ENCODE measurements at places on chromosomes 3 and 15.

- no peak for DNase-seq
Observed at GRCh38 chr15:64619880-64620839, 155.2 kb downstream of the RBPMS2 start.

GRCh38 chr3:20905210-20905805 lies 719.3 kb upstream of the SGO1 start:
- DNase-seq, result no peak

DNA sequence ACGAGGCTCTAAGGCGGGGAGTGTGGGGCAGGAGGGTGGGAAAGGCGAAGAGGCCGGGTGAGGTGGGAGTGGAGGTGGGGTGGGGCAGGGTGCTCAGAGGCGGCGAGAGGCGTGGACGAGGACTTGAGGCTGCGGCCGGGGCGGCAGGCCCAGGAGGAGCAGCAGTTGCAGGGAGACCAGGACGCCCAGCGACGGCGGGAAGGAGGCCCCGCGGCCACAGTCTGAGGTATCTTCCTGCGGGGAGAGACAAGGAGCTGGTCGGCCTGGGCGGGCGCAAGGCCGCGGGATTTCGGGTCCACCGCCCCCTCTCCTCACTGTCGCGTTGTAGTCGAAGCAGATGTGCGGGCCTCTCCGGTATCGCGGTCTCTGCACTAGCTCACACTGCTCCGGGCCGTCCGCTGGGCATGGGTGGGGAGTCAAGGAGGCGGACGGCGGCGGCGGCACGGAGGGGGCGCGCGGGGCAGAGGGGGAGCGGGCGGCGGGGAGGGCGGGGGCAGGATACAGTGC lies 5.3 kb upstream of the TMEM115 start:
- no peak for DNase-seq

GRCh38 chr3:90091549-90091948 lies 984.1 kb downstream of the EPHA3 start:
- peak; percentile 15 for DNase-seq

DNA sequence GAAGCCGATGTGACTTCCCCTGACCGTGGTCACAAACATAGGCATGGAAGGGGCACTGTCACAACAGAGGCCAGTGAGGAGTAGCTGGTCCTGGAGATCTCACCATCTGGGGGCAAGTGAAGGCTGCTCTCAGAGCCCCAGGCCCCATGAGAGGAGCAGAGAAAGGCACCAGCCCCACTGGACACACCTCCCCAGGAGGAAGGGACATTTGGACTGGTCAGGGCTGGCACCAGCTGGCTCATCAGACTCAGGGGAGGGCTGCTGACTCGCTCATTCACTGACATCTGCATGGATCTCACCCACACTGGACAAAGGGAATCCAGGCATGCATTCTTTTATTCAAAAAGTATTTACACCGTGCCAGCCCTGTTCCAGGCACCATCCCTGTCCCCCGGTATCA lies 26.8 kb downstream of the ESYT3 start:
- DNase-seq, result no peak

- peak; percentile 96 for DNase-seq
Observed at GRCh38 chr15:40593588-40594428, at the start of gene KNL1. KNL1 (plus strand) TSS chr15:40594249; CDS start chr15:40602932, 8,683 bp downstream.

GRCh38 chr3:130950641-130951040 lies 56.8 kb downstream of the ATP2C1 start:
- no peak for DNase-seq

DNA sequence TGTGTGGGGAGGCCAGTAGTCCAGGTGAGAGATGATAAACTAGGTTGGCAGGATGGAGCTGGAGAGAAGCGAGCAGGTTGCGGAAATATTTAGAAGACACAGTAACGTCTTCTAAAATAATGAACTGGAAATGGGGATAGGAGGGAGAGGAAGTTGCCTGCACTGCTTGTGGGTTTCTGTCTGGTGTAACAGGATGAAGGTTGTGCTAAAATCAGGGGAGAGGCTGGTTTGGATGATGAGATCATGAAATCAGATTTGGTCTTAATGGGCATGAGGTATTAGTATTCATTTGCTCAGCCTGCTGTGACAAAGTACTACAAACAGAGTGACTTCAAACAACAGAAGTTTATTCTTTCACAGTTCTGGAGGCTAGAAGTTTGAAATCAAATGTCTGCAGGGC lies 32.1 kb upstream of the TNFAIP8L3 start:
- peak; percentile 45 for DNase-seq

GRCh38 chr15:43105077-43105736 lies 631 bp downstream of the UBR1 start:
- peak; percentile 22 for DNase-seq

DNA sequence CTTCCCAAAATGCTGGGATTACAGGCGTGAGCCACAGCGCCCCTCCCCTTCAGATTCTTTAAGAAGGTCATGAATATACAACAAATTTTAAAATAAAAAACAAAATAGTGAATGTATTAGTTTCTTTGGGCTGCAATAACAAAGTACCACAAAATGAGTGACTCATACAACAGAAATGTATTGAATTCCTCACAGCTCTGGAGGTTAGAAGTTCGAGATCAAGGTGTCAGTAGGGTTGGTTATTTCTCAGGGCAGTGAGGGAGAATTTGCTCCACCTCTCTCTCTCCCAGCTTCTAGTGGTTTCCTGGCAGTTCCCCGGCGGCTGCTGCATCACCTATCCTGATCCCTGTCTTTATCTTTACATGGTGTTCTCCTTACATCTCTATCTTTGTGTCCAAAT lies 804.0 kb downstream of the ROBO1 start:
- DNase-seq, result no peak

DNA sequence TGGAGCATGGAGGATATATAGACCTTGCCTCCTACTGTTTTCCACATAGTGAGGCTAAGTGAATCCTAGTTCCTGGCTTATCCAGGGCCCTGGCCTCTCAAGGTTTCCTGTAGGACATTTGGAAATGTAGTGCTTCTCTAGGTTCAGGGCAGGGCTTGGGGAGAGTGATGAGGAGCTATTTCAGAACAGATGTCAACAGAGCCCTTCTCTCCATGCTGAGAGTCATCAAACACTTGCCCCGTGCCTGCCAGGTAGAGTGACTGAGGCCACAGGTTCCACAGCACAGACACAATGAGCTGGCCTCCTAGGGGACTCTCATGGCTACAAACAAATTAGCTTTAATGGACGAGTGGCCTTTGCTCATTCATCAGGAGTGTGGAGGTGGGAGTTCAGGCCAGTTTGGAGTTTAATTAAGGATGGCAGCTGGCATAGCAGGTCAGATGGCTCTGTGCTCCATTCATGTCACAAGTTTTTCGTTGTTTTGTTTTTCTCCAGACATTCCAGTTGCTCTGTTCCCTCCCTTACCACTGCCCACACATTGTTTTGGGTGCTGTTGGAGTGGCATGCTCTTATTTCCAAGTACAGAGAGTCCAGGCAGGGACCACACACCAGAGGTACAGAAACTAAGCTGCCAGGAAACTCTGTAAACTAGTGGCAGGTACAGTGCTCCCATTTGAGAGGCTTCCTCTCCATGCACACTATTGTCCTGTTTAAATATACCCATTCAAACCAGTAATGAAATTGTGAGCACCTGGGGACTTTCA lies 189.8 kb downstream of the RYR3 start:
- no peak for DNase-seq

GRCh38 chr3:67294341-67294740 lies 296.2 kb downstream of the KBTBD8 start:
- no peak for DNase-seq

DNA sequence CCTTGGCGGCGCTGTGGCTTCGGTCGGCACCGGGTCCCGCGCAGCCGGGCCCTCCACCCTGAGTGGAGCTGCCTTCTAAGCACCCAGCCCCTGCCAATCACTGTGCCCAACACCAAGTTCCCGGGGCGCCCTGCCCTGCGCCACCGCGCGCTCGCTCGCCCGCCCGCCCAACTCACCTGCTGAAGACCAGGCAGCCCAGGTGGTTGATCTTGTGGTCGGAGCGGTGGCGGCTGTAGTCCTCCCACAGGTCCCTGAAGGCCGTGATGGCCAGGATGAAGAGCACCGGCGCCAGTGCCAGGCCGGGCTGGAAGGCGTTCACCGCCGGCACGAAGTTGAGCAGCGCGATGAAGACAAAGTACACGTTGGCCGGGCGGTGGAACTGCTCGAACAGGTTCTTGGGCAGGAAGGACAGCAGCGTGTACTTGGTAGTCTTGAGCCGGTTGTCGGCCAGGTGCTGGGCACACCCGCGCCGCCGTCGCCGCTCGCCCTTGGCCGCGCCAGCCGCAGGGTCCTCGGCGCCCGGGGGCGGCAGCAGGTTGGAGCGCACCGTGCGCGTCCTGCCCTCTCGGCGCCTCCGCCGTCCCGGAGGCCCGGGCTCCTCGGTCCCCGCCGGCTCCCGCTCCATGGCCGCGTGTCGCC lies 536 bp downstream of the ATP10A start:
- no peak for DNase-seq

DNA sequence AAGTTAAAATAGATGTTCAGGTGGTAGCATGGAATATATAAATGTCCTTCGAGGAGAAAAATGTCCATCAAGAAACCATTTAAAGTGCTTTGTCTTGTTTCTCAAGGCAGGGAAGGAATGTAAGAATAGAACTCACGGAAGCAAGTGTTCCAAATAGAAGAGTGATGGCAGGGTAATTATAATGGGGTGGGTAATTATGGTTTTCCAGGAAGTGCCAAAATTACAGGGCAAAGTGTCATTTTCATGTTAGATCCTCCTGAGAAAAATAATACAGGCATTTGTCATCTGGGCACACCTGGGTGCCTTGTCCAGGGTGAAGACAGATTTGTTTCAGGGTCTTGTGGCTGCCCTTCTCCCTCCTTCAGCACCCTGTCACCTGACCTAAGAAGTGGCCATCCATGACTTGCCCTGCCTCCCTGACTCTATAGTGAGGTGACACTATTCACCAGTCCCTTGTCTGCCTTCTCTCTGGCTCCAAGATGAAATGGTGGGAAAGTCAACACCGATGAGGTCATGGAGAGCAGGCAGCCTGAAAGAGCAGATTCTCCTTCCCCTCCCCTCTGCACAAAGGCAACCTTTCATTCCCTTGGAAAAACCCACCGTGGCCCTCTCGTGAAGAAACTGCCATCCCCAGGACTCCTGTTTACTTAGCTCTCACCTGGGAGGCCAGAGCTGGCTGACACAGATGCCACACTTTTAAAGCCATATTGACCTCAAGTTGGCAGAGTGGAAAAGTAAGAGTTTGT lies 45.1 kb upstream of the AMOTL2 start:
- DNase-seq, result no peak

DNA sequence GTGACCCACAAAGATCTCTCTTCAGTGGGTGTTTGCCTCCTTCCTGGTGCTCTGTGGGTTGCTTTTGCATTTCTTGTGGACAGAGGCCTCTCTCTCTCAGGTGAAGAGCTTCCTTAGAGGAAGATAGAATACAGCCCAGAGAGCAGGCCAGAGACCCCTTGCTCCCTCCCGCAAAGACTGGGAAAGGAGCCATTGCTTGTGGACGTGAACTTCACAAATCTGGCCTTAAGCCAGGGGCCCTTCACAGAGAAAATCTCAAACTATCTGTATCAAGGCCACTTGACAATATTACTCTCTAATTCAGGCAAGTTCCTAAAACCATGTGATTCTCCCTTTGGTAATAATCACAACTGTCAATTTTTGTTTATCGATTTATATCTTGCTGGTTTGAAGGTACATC lies 30.4 kb upstream of the CLK3 start:
- no peak for DNase-seq

GRCh38 chr15:99202176-99202552 lies 47.2 kb downstream of the TTC23 start:
- DNase-seq, result no peak

GRCh38 chr3:66411961-66412887 lies 88.6 kb downstream of the LRIG1 start:
- DNase-seq, result no peak

- no peak for DNase-seq
Observed at GRCh38 chr3:168517249-168518071, 421.7 kb upstream of the GOLIM4 start.

DNA sequence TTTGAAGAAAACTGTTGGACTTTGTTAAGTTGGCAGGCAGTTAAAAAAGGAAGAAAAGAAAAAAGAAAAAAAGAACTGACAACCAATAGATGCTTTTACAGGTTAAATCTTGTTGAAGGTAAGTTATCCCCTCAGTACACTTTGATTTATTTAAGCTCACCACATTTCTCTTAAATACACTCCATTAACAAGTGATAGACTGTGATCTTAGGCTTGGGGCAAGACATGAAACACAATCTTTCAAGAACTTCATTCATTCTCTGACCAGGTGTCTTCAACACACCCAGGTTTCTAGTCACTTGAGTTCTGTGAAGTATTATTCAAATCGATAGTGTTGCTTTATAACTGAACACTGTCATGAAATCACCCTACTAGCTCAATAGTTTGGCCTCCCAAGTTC lies 751.9 kb downstream of the ROBO1 start:
- no peak for DNase-seq

- DNase-seq, result no peak
Observed at GRCh38 chr3:177084616-177085015, 112.7 kb downstream of the TBL1XR1 start.

DNA sequence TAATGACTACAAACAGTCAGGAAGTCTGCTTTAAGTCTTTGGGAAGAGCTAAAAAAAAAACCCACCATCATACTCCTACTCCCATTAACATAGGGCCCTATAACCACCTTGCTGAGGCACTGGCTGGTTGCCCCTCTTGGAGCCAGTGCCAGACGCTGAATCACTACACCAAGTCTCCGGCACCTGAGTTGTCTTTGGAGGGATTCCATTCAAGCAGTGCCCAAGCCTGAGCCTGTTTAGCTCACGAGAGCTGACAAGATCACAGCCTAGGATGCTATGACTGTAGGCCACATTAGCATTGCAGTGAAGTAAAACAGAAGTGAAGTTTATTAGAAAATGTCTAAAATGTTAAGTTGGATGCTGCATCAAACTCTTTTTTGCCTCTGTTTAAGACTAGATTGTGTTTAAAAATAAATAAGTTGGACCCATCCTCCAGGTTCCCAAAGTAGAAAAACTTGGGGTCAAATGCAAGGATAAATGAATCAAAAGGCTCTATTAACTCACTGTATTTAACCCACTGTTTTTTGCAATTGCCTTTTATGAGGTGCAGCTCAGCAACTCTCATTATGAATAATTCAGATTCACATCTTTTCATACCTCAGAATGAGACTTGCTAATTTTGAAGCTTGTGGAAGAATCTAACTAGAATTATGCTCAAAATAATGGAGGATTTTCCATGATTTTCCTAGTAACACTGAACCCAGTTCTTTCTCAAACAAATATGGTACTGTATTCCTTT lies 461.9 kb downstream of the FOXP1 start:
- DNase-seq, result no peak

DNA sequence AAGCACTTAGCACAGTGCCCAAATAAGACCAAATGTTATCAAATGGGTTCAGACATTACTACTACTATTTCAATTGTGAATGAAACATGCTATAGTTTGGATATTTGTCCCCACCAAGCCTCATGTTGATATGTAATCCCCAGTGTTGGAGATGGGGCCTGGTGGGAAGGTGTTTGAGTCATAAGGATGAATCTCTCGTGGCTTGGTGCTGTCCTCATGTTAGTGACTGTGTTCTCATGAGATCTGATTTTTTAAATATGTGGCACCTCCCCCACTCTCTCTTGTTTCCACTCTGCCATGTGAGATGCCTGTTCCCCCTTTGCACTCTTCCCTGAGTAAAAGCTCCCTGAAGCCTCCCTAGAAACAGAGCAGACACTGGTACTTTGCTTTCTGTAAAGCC lies 148.7 kb upstream of the TGFBR2 start:
- DNase-seq, result no peak
